Stimulated activated CD4-positive, alpha-beta T cell treated with anti-CD3 and anti-CD28 coated beads, Interleukin-15, amount 100 ng/mL, for 1 hour (primary cell): ENCODE measurements at places on chromosomes 7 and 10.

DNA sequence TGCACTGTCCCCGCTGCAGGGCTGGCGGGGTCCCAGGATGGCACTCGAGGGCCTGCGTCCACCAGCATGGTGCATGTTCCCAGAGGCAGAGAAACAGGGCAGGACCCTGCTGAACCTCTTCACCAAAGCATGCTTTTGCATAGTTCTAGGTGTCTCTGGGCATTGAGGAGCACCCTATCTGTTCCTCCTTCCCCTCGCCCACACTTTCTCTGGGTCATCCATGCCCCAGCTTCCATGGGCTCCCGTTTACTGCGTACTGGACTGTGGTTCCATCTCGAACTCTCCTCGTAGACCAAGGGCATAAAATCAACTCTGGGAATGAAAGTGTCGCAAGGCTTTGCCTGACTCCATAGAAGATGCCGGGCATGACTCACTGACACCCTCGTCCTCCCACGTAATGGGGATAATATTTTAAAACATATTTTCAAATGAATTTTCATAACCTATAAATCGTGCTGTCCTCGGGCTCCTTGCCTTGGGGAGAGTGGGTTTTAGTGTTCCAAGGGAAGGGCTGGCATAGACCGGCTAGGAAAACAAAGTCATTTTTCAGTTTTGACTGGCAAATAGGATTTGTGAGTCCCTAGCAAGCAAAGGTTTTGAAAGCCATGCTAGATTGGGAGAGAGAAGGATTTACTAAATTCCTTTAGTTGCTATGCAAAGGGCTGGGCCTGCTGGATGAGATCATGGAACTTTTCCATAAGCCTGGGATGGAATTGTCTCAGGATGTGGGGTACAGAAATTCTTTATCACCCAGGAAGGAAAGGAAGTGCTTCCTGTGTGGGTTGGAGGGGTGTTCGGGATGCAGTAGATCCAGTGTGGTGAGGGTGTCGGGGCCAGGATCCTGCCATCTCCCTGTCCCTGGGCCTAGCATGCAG, 498.7 kb upstream of the MKI67 start:
- DNase-seq: no peak

- DNase-seq: no peak
Observed at GRCh38 chr7:197413-198335, 5.3 kb downstream of the FAM20C start.

GRCh38 chr10:129335396-129335795, 131.6 kb upstream of the MGMT start:
- DNase-seq: no peak

- DNase-seq: no peak
Observed at GRCh38 chr7:129950191-129950932, 2.4 kb downstream of the UBE2H start.

DNA sequence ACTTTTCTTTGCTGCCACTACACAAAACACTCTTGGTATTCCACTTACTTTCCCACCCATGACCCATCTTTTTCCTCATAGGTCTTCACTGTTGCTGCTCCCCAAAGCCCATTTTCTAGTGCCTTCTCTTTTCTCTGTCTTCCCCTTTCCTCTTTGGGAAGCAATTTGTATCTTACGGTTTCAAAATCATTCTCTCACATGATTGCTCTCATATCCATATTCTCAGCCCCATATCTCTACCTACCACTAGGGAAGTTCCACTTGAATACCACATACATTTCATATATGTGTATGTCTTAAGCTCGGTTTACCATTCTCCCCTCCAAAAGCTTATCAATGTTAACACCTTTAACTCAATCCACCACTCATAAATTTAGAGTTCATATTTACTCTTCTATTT, 3.2 kb upstream of the UBE2D1 start:
- no peak for DNase-seq

DNA sequence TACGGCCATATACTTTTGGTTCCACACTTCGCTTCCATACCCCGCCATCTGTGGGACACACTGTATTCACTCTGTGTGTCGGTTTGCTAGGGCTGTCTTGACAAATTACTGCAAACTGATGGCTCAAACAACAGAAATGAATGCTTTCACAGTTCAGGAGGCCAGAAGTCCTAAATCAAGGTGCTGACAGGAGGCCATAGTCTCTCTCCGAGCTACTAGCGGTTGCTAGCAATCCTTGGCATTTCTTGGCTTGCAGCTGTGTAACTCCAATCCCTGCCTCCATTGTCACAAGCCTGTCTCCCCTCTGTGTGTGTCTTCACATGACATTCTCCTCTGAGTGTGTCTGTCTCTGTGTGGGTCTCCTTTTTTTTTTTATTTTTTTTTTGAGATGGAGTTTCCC, 28.9 kb upstream of the BMPR1A start:
- no peak for DNase-seq

GRCh38 chr10:598415-599170, 90.9 kb downstream of the DIP2C start:
- no peak for DNase-seq

DNA sequence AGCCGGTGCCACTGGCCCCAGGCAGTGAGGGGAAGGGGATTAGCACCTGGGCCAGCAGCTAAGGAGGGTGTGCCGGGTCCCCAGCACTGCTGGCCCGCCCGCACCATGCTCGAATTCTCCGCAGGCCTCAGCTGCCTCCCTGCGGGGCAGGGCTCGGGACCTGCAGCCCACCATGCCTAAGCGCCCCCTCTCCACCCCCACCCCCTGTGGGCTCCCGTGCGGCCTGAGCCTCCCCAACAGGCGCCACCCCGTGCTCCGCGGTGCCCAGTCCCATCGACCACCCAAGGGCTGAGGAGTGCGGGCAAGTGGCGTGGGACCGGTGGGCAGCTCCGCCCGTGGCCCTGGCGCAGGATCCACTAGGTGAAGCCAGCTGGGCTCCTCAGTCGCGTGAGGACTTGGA, 144.8 kb upstream of the CDCA7L start:
- DNase-seq: no peak

DNA sequence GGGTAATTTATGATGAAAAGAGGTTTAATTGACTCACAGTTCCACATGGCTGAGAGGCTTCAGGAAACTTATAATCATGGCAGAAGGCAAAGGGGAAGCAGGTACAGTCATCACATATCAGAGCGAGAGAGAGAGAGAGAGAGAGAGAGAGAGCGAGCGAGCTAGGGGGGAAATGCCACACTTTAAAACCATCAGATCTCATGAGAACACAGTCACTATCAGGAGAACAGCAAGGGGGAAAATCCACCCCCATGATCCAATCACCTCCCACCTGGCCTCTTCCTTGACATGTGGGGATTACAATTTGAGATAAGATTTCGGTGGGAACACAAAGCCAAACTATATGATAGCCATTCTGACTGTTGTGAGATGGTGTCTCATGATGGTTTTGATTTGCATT, 576.3 kb downstream of the GFRA1 start:
- DNase-seq: no peak

DNA sequence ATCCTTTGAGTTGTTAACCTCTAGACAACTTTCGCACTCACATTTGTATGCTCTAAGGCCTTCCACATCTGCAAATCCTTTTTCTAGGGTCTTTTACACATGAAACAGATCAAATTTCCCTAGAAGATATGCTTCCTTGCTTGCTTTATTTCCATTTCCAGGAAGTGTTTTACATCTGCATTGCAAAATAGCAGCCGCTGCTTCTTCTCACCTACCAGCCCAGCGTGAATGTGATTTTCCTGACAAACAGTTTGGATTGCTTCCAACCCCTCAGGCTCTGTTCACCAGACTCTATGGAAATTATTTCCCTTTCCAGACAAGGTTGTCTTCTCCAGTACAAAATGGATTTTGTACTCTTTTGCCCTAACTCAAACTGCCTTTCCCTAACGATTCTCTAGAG, 50.9 kb upstream of the PAPSS2 start:
- DNase-seq: no peak

DNA sequence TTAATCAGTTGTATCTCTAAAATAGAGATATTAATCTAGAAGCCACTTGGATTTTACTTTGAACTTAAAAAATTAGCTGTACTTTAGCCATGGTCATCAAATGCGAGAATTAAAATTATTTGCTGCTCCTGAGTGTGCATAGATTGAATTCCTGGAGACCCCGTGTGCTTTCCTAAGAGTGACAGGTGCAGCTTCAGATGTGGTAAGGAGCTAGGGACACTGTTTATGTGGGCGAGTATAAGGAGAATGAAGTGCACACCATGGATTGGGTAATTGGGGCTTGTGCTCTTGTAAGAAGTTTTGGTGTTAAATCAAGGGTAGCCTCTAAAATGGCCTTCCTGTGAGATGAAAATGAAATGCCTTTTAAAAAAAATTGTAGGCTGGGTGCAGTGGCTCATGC, 9.8 kb downstream of the PLCE1 start:
- no peak for DNase-seq
